AG10803 (cell line): ENCODE measurements at places on chromosomes 3 and 15.

- peak; percentile 68 for DNase-seq
Measured at GRCh38 chr3:16280671-16281070, 15.7 kb downstream of the OXNAD1 start.

- no peak for DNase-seq
Measured at GRCh38 chr15:42623951-42624350, 48.5 kb downstream of the STARD9 start.

GRCh38 chr3:20322085-20322484 lies 136.1 kb upstream of the SGO1 start:
- DNase-seq: no peak

- no peak for DNase-seq
Measured at GRCh38 chr3:94522488-94522887, 459.6 kb downstream of the NSUN3 start.

DNA sequence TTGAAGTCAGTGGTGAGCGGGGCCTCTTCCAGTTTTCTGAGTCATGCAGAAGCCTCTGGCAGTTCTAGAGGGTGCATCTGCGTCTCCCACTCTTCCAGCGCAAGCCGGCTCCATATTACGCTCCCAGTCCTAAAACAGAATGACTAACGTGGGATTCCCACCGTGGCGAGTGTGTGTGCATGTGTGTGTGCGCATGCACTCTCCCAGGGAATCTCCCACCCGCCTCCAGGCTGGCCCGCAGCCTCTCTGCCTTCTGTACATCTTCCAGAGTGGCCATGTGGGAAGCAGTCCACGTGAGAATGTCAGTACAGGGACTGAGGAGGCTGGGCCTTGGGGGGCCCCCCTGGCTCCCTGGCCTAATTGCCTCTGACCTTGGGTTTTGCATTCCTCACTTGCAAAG lies 87.7 kb downstream of the LSM3 start:
- peak; percentile 89 for DNase-seq

DNA sequence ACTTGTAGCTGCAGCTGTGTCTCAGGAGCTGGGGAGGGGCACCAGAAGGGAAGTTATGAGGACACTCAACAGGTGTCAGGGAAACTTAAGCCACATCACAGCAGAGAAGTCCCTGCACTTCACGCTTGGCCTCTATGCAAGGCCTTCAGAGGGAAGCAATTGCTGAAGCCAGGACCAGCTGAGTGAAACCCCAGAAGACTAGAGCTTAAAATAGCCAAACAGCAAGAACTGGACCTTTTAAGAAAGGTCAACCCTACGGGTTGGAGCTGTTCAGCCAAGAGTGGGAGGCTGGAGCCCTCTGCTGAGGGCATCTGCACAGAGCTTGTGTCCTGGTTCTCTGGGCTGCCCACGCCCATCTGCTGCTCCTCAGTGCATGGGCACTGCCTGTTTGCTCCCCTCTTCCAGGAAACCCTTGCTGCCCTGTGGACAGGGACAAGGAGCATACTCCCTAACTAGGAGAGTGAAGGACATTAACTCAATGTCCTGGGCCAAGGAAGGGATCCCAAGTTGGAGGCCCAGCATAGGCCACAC lies 3.9 kb upstream of the GRAMD2A start:
- no peak for DNase-seq

GRCh38 chr15:91517491-91518200 lies 335.9 kb upstream of the SLCO3A1 start:
- peak; percentile 47 for DNase-seq

DNA sequence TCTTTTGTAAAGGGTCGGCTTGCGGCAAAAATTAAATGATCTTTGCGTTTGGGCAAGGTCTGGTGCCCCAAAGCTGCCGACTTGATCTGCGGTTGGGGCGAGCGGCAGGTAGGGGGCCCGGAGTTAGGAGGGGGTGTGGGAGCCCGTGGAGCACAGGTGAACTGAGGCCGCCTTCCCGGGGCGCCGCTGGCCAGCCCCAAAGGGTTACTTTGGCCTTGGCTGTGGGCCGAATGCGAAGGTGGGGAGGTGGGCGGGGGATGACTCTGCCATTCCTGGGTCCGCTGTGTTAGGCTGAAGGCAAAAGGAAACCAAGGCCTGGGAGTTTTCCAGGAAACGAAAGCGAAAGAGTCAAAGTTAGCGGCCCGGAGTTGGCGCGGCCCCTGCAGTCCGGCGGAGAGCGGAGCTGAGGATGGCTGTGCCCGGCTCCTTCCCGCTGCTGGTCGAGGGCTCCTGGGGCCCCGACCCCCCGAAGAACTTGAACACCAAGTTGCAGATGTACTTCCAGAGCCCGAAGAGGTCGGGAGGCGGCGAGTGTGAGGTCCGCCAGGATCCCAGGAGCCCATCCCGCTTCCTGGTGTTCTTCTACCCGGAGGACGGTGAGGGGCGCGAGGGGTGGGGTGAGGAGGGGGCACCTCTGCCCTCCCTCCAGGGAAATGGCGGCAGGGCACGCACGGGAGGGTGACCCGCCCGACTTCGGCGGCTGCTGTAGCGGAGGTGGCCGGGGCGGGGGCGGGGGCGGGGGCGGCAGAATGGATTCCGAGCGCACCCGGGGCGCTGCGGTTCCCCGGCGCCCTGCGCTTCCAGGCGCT lies at the start of gene PARP14:
Gene PARP14, plus strand, starts transcription at position 365 of the 809 bp plus-strand sequence. Its CDS starts 45 bp downstream, at position 410.
- DNase-seq: peak; percentile 61

- DNase-seq: no peak
Measured at GRCh38 chr15:96369825-96370621, 39.5 kb downstream of the NR2F2 start.

- peak; percentile 24 for DNase-seq
Measured at GRCh38 chr3:15659254-15659975, 57.9 kb downstream of the BTD start.

DNA sequence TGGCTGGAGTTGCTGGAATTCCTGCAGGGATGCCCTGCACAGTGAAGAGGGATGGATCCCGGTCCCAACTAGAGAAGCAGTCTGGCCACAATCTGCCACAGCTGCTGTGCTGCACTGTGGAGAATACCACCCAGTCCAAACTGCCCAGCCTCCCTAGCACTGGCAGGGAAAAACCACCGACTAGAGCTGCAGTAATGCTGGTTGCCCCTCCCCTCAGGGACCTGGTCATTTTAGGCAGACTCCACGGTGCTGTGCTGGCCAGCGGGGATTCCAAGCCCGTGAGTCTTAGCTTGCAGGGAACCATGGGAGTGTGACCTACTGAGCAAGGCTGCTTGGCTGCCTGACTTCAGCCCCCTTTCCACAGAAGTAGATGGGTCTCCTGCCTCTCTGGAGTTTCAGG lies 478.0 kb upstream of the ATP11B start:
- DNase-seq: no peak

DNA sequence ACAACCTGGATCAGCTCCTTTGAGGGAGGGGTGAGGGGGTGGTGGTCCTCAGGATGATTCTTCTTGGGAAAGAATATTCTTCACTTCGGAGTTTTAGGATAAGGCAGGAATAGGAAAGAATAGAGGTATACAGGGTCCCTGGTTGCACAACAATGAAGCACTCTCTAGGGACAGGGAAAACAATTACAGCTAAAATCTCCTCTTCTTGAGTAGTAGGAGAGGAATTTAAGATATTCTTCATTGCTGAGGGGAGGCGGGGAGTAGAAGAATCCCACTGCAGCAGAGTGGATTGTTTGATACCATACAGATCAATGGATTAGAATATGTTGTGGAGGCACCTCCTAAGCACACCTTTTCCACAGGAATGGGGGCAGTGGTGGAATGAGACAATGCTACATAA lies 20.5 kb downstream of the SLC9C1 start:
- DNase-seq: no peak

GRCh38 chr15:29669823-29670222 lies 152.4 kb downstream of the TJP1 start:
- DNase-seq: peak; percentile 39

- no peak for DNase-seq
Measured at GRCh38 chr3:94121161-94121560, 58.3 kb downstream of the NSUN3 start.

- DNase-seq: peak; percentile 35
Measured at GRCh38 chr15:101723171-101723873, 951 bp downstream of the TARS3 start.

DNA sequence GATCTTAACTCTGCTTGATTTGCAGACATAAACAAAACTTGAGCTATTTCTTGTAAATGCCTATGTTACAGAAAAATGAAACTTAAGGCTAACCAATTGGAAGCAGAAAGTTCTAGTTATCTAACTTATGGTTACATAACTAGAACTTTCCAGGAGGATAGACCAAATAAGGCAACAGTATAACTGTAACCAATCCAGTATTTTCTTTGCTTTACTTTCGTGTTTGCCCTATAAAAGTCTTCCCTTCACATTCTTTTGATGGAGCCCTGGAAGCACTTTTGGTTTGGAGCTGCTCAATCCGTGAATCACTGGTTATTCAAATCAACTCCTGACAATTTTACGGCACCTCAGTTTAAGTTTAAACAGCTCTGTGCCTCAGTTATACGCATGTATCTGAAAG lies 164.6 kb downstream of the SUCLG2 start:
- DNase-seq: peak; percentile 24

GRCh38 chr3:155782390-155782953 lies 23.6 kb downstream of the C3orf33 start:
- DNase-seq: no peak

GRCh38 chr15:46489276-46489675 lies 854.4 kb downstream of the SQOR start:
- no peak for DNase-seq

GRCh38 chr15:75943246-75943645 lies 39.6 kb downstream of the FBXO22 start:
- DNase-seq: no peak

DNA sequence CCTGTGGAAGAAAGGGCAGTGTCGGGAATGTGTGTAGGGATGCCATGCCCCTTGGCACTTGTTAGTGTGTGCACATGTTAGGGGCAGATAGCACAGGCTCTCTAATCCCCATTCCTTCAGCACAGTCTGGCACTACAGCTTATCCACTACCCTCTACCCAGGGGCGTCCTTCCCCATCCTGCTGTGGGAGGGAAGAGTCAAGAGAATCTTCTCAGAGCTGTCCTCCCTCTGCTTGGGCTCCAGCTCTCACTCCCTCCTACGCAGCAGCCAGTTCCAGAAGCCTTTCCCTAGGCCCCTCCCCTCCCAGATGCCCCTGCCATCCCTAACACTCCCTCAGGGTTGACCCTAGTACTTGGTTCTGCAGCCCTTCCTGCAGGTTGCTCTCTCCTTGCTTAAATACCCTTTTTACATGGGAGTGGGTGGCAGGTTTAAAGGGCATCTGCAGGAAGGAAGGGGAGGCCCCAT lies 815 bp upstream of the GRM2 start:
- no peak for DNase-seq

DNA sequence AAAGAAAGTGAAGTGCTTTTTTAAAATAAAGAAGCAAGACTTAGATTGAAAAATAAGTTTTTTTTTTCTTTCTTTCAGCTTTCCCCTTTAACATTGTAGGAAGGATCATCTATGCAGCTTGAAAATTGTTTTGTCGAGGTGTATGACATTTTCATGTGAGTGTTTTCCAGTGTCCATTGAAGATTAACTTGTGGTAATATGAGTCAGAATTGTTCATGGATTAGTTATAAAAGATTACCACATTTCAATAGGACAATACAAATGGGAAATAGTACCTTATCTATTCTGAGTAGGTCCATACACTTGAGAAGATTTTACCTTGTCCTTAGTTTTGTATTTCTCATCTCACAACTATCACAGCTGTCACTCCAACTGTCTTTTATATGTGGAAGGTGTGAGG lies 1234.7 kb downstream of the NSUN3 start:
- no peak for DNase-seq

- no peak for DNase-seq
Measured at GRCh38 chr3:159977295-159977694, 11.3 kb upstream of the IL12A start.

DNA sequence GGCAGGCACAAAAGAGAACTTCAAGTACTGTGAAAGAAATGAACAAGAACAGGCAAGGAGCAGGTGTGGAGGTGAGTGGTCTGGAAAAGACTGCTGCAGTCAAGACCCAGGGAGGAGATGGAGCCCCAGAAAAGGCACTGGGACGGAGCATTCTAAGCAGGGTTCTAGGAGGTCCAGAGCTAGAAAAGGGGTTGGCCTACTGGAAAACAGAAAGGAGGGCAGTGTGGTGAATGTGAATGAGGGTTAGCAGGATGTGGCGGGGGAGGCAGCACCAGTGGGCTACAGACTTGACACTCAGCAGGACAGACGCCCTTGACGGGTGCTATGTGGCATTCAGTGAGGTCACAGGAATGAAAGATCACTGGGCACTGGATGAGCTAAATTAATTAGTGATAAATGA lies 75.7 kb downstream of the SENP2 start:
- no peak for DNase-seq

- DNase-seq: no peak
Measured at GRCh38 chr3:124395584-124396338, 334.5 kb upstream of the UMPS start.

GRCh38 chr15:78767331-78767951 lies 43.8 kb downstream of the ADAMTS7 start:
- no peak for DNase-seq

GRCh38 chr15:68325726-68326125 lies 48.2 kb downstream of the FEM1B start:
- DNase-seq: no peak

- no peak for DNase-seq
Measured at GRCh38 chr3:34858067-34858660, 781.2 kb upstream of the ARPP21 start.

DNA sequence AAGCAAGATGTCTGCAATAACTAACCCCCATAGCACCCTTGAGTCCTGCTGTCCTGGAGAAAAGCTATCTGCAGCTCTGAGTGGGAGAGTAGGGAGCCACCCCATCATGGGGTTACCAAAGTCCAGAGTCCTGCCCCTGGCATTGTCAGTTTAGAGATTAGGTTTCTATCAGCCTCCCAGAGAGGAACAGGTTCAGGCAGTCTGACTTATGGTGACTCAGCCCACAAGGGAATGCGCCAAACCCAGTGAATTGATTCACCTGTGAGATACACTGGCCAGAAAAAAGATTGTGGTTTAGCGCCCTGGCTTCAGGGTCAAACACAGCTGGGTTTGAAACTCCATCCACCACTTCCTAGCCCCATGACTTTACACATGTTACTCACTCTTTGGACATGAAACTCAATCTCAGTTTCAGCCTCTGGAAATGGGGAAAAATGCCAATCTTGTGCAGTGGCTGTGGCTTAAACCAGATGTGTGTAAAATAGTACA lies 263.6 kb upstream of the HES1 start:
- peak; percentile 82 for DNase-seq

- no peak for DNase-seq
Measured at GRCh38 chr3:25009665-25010064, 418.4 kb upstream of the RARB start.

DNA sequence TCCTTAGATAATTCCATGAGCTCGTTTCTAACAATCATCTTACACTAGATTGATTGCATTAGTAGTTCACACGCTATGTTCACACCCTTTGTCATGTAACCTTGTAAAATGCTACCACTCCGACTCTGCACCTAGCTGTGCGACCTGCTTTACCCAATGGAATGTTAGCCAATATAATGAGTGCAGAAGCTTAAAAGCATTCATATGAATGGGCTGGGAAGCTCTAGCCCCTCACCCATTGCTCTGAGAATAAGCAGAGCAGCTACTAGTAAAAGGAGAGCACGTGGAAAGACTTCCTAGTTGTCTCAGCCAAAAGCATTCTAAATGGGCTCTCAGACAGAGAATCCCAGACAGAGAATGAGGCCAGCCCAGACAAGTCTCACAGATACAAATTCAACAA lies 410.6 kb upstream of the UBE2E2 start:
- no peak for DNase-seq
